ENCODE measurements at places on chromosomes 2 and 18.

- DNase-seq = no peak
Observed at GRCh38 chr2:191941376-191941929, 94.6 kb upstream of the CAVIN2 start.

DNA sequence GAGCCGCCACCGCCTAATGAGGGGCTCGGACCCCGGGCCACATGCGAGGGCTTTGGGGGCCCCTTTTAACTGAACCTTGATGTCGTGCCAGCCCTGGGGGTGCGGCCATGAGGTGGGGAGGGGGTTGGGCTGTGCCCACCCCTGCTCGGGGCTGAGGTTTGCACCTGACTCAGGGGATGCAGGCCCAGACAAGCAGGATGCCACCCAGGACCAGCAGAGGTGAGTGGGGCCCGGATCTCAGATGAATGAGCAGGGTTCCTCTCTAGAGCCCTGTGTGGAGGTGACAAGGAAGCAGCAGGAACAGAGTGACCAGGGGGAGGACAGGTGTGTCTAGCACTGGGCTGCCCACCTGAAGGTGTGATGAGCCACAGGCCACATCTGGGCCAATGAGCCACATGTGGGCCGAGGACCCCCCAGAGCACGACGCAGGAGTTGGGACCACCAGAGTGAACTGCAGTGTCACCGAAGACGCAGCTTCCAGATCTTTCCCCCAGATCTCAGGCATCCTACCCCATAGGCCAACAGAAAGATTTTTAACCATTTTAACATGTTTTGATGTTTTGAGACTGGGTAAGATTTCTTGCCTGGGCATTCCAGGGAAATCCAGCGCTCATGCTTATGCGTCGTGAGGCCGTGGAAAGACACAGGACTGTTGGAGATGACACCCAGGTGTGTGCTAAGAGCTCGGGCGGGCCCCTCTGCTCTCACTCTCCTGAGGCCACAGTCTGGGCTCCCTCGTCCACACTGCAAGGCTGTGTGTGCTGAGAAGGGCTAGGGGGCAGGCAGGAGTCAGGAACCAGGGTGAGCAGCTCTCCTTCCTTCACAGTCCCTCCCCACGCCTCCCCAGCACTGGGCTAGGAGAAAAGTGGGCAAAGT, 73.6 kb downstream of the DDX1 start:
- DNase-seq = no peak

- no peak for DNase-seq
Observed at GRCh38 chr2:17947113-17947512, 68.6 kb downstream of the KCNS3 start.

DNA sequence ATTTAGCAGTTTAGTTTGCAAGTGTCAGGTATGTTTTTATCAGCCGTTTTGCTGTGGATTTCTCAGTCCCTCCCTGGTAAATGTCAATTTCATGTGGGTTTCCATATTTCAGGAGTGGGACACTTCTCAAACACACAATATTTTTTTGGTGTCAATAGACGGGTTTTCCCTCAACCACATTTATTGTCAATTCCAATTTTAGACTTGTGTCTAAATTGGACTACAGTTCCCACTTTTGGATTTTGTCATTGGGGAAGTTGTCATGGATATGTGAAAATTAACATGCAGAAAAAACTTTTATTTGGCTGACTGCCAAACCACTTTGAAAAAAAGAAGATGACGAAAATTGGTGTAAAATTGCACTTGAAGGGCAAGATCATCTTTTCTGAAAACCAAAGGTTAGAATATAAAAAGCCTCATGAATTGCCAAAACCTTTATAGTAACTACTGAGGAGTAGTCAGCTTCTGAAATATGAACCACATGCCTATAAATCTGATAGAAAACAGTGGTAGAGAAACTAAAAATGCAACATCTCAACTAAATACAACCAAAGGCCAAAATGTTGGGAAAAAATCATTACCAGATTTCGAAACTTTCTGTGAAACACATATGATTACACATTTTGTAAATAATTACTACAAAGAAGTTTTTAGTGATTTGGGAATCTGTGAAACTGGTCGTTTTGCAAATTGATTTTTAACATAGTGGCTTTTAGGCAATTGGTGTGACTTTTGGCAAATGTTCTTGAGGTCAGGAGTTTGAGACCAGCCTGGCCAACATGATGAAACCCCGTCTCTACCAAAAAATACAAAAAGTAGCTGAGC, 106.4 kb downstream of the BCL2L11 start:
- DNase-seq = no peak

DNA sequence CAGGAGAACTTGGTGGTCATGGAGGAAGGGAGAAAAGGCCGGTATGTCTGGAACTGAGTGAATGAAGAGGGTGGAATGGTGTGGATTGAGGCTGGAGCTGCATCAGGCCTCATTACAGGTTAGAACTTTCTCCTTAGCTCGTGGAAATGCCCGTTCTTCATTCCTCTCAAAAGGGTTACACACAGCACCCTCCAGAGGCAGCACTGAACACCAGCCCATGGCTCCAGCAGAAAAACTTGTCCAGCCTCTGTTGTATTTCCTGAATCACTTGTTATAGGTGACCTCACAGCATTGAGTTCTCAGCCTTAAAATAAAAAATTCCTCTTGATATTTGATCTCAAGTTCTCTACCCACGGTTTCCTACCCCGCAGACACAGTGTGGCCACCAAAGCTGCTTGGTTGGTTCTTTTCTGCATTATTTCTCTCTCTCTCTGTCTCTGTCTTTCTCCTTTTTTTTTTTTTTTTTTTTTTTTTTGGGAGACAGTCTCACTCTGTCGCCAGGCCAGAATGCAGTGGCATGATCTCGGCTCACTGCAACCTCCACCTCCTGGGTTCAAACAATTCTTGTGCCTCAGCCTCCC, 89.6 kb downstream of the ITGB1BP1 start:
- DNase-seq = peak; percentile 68

- peak; percentile 38 for DNase-seq
Observed at GRCh38 chr2:70785137-70785911, 5.1 kb downstream of the FIGLA start.

GRCh38 chr18:10377956-10378355, 76.5 kb upstream of the APCDD1 start:
- no peak for DNase-seq

- DNase-seq = no peak
Observed at GRCh38 chr2:45700407-45701013, 49.0 kb downstream of the PRKCE start.

DNA sequence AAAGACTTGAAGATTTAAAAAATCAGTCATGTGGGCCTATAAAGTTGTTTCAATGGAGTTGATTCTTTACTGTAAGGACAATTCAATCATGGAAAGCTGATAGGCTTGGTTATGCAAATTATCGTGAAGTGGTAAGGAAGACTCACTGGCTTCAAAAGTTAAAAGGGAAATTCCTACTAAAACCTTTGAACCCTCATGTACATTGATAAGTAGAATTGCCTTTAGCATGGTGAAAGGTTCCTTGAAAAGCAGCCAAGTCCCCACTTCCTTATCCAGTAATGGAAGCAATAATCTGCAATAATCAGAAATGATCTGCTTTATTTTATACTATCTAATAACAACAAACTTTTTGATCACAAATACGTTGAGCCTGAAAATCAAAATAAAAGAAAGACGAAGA, 14.4 kb upstream of the CCL20 start:
- no peak for DNase-seq

DNA sequence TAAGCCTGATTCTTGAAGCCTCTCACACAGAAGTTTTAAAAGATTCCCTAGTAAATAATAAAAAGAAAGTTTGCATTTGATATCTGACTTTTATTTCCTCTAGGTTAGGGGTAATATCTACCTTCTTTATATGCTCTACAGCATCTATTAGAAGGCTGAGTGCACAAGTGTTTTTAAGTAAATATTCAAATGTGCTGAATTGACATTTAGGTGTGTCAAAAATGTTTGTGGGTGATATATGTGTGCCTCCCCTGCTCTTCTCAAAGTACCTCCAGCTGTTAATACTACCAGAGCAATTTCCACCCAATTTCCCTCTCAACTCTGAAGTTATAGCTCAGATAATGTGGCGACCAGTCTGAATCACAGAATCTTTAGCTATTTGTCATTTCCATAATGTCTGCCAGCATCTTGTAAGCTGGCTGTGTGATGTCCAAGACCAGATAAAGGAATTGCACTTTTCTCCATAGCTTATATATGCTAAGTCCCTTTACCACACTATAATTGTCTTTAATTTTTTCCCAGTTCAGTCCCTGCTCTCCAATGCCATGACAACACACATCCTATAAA, 24.4 kb upstream of the ERMN start:
- no peak for DNase-seq

DNA sequence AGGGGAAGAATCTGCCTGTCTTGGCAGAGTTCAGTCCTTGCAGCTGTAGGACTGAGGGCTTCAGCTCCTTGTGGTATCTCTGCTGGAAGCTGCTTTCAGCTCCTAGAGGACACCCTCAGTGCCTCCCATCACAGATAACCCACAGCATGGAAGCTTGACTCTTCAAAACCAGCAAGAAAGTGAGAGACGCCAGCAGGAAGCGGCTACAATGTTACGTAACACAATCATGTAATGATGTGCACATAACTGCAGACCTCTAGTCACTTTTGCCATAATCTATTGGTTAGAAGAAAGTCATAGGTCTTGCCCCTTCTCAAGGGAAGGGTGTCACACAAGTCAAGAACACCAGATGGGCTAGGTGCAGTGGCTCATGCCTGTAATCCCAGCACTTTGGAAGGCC, 69.1 kb upstream of the AFF3 start:
- no peak for DNase-seq

- peak; percentile 48 for DNase-seq
Observed at GRCh38 chr2:241309684-241310117, 5.8 kb downstream of the HDLBP start.

GRCh38 chr2:234254783-234255521, 204.4 kb downstream of the SPP2 start:
- no peak for DNase-seq

DNA sequence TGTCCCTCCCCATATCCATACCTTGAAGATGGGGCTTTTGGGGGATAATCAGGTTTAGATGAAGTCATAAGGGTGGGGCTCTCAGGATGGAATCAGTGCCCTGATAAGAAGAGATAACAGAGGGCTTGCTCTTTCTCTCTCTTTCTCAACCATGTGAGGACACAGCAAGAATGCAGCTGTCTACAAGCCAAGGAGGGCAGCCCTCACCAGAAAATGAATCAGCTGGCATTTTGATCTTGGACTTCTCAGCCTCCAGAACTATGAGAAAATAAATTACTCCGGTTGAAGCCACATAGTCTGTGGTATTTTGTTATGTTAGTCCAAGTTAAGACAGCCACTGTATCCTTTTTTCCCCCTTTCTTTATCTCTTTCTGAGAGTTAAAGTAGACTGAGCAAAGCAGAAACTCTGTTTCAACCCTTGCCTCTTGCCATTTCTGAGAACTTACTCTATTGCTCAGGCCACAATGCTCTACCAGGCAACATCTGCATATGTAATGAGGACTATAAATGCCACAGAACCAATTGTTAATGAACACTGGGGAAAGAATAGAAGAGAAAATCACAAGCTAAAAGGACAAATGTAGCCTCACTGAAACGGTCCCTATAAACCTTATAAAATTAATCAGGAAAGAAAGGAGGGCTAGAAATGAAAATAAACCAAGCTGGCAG, 56.9 kb downstream of the SRBD1 start:
- DNase-seq = peak; percentile 25

GRCh38 chr18:23816740-23817139, 127.5 kb downstream of the LAMA3 start:
- DNase-seq = no peak

GRCh38 chr18:35415511-35416073, 38.5 kb upstream of the ZNF396 start:
- DNase-seq = no peak

DNA sequence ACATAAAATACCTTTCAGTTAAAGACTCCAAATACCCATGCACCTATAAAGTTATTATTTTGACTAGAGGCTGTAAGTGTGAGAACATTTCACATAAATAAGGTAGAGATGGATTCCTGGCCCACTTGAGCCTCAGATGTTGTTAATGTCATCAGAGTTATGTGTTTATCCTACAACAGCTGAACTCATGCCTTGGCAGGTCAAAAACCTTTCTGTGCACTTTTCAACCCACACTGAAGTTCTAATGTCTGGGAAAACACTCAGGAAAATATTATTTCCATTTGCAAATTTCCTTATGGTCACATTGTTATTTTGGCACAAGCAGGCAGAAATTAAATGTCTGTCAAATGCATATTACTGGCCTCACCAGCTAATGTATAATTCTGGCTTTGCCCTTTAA, 209.2 kb downstream of the LNPK start:
- DNase-seq = no peak

GRCh38 chr2:20509770-20510490, 63.1 kb downstream of the RHOB start:
- DNase-seq = peak; percentile 66

DNA sequence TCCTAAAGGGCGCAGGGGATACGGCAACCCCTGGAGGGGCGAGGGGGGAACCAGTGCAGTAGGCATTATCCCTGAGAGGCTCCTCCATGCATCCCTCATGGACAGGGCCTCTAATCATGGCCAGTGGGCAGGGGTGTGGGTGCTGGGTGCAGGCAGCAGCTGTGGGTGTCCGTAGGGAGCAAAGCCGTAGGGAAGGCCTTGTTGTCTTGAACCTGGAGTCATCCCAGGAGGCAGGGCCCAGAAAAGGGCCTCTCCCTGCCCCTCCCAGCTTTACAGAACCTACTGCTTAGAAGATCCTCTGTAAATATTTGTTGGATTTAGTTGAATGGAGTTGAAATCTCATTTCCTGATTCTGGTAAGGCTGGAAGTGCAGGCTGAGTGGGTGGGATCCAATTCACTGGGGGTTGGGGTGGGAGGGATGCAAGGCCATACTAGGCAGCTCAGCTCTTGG, 207.0 kb upstream of the HAAO start:
- DNase-seq = no peak

GRCh38 chr2:109402180-109402579, 211.6 kb downstream of the SEPTIN10 start:
- peak; percentile 30 for DNase-seq

- DNase-seq = peak; percentile 31
Observed at GRCh38 chr18:63970809-63971205, 926 bp downstream of the SERPINB8 start.

DNA sequence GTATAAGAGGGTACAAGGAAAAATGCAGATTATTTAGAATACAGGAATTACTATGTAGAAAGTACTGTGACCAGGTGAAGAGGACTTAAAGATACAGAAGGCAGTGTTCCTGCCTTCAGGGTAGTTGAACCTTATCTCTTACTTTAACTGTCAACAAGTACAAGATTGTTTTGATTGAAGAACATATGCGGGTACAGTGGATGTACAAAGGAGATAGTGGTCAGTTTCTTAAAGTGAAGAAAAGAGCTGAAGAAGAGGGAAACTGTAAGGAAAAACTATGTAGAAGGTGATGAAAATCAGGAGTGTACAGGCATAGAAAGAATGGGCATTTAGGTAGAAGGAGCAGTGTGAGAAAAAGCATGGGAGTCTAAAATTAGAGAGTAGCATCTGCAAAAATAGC, 2.2 kb downstream of the RALBP1 start:
- no peak for DNase-seq

All from MG63 (cell line).